ENCODE measurements at places on chromosomes 5 and 9. TPM values are rescaled to one million over a fixed set of nuclear protein-coding genes. Genes with fewer than 3 reads are reported as not detected.

GRCh38 chr9:133679466-133680061, 43.4 kb downstream of the DBH start:
- DNase-seq, result no peak

DMRTA1 gene
- total RNA-seq, result 1.8 TPM

GRCh38 chr9:23771746-23772384, 54.2 kb downstream of the ELAVL2 start:
- DNase-seq, result no peak

N4BP3 gene
- 42.8 TPM for total RNA-seq

DNA sequence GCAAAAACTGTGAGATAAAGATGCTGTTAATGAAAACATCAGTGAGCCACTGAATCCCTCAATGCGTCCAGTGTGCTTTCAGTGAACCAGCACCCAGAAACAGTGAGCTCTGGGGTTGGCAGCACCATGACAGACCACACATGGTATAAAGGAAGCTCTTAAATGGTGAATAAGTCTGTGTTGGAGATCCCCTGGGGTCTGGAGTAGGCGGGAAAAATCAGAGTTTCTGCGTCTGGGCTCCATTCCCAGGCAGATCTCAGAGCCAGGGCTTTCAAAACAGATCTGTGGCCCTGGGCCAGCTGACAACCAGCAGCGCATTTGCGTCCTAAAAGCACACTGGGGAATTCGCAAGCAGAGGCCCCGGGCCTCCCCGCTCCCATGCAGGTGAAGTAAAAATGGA, 233.5 kb downstream of the FRMD3 start:
- no peak for DNase-seq

DNA sequence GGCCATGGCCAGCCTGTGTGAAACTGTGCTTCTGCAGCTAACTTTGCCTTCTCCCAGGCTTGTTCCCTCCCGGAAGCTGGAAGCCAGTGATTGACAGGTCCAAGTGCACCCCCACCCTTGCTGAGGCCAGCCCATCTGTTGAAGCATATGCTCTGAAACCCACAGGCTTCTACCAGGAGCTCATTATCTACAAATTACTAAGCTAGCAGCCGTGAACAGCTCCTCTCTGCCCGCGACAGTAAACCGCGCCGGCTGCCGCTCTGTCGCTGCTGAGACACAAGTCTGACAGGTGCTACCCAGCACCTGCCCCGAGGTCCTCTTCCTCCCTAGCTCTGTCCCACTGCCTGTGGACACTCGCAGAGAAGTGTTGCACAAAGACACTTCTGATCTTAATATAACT, 490.9 kb downstream of the GADD45G start:
- no peak for DNase-seq

GRCh38 chr5:122187426-122187825, 58.1 kb downstream of the ZNF474 start:
- no peak for DNase-seq

Measured in glomerular endothelial cell (primary cell).